NCI-H82 (cell line): ENCODE measurements at places on chromosomes 16 and 17.

- DNase-seq: no peak
Measured at GRCh38 chr17:35915153-35915964, 15.2 kb downstream of the RDM1 start.

- DNase-seq: no peak
Measured at GRCh38 chr16:57021757-57022156, 32.4 kb downstream of the NLRC5 start.

DNA sequence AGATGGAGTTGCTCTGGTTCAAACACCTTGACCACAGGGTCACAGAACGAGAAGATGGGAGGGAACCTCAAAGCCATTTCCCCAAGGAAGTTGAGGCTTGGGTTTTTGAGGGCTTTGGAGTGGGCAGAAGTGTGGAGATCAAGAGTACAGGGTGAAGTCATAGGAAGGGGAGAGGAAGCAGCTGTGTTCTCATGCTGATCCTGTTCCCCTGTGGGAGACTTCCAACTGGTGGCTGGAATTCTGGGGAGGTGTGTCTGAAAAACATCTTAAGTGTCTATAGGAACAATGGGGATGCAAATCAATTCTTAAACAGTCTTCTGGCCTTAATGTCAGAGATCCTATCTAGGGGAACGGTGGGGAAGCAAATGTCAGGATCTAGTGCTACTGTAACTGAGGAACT is 38.8 kb upstream of the HSBP1 start:
- no peak for DNase-seq

GRCh38 chr16:31277659-31278260 is 18.0 kb downstream of the ITGAM start:
- DNase-seq: no peak

- peak; percentile 93 for DNase-seq
Measured at GRCh38 chr16:78499399-78499798, 399.9 kb downstream of the WWOX start.
